Fibroblast of skin of left biceps (primary cell): ENCODE measurements at places on chromosomes 4 and X.

GRCh38 chrX:68307769-68308168 lies 125.5 kb downstream of the OPHN1 start:
- peak; percentile 74 for DNase-seq

- DNase-seq = no peak
Measured at GRCh38 chrX:13489454-13489853, 79.9 kb upstream of the EGFL6 start.

DNA sequence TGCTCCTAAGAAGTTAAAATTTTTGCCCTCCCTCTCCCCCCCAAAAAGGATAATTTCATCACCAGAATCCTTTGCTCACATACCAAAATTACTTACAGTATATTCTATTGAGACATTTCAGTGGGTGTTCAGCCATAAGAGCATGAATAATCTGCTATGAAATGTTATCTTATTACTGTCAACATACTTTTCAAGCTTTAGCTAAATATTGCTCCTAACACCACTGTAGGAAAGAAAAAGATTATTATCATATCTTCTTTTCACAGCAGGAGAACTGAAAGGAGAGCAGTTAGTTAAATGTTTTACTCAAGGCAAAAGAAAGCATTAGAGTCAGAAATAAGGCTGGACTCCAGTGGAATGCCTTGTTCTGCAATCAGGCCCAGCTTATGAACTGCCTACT lies 231.0 kb upstream of the GYPA start:
- no peak for DNase-seq

DNA sequence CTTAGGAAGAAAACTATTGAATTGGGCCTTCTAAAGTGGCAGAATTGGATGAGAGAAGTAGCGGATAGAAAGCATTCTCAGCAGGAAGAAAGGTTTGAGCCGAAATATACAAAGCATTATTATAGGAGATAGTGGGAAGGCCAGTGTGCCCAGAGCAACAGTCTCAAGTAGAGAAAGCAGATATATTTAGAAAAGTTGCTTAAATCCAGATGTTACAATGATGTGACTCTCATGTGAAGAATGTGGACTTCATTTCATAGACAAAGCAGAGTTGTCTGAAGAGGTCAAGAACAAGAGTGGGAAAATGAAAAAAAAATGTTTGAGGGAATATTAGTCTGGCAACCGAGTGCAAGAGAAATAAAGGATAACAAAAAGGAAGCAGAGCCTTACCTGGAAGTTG lies 66.9 kb downstream of the SYNPO2 start:
- DNase-seq = peak; percentile 62

- no peak for DNase-seq
Measured at GRCh38 chr4:172953896-172954568, 214.6 kb upstream of the GALNT7 start.

GRCh38 chr4:1611501-1611870 lies 72.6 kb downstream of the FAM53A start:
- DNase-seq = no peak

DNA sequence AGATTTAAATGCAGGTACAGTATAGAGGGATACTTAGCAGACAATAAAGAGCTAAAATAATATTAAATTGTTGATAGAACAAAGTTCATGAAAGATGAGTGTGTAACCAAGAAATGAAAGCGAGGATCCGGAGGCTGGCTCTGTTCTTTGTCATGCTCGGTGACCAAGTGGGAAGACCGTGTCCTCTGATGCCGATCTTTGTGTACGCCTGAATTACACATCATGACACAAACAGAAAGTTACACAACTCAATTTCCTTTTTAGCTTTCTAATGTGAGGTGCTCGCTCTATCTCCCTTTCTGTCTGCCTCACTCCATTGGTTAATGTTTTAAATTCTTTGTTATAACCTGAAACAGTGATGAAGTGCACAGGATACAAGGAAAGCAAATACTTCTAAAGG lies 114.8 kb upstream of the NEIL3 start:
- no peak for DNase-seq

DNA sequence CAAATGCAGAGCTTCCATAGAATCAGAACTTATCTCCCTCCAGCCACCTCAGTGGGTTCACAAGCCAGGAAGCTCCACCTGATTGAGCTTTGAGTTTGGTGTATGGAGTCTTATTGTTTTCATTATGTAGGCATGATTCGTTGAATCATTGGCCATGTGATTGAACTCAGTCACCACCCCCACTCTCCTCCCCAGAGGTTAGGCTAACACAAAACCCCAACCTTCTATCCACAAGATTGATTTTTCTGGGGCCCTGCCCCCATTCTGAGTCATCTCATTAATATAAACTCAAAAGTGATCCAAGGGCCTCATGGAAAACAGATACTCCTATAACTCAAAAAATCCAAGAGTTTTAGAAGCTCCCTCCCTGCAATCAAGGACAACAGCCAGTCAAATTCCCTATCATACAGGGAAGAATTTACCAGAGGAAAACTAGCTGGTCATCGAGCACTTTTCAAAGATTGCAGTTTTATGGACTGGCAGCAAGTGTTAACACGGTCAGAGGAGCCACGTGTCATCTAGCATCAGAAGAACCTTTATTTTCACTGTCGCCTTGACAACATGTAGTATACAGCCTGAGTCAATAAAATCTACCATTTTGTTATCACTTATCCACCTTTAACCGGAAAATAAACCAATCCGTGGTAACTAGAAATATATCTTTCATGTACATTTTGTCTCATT lies 35.9 kb upstream of the GUCY1B1 start:
- peak; percentile 75 for DNase-seq

GRCh38 chr4:173573286-173573685 lies 43.3 kb upstream of the HAND2 start:
- DNase-seq = no peak

- no peak for DNase-seq
Measured at GRCh38 chrX:129006491-129006890, 516.8 kb downstream of the SMARCA1 start.

- DNase-seq = no peak
Measured at GRCh38 chr4:82561786-82562563, at the start of gene TMEM150C. TSS of gene TMEM150C (minus strand) at chr4:82561988. CDS start at chr4:82504657, 57,331 bp downstream.
